ENCODE measurements at places on chromosomes 6 and 20.
A peak's percentile ranks its signal among the peaks of the same experiment; 100 is the strongest.

DNA sequence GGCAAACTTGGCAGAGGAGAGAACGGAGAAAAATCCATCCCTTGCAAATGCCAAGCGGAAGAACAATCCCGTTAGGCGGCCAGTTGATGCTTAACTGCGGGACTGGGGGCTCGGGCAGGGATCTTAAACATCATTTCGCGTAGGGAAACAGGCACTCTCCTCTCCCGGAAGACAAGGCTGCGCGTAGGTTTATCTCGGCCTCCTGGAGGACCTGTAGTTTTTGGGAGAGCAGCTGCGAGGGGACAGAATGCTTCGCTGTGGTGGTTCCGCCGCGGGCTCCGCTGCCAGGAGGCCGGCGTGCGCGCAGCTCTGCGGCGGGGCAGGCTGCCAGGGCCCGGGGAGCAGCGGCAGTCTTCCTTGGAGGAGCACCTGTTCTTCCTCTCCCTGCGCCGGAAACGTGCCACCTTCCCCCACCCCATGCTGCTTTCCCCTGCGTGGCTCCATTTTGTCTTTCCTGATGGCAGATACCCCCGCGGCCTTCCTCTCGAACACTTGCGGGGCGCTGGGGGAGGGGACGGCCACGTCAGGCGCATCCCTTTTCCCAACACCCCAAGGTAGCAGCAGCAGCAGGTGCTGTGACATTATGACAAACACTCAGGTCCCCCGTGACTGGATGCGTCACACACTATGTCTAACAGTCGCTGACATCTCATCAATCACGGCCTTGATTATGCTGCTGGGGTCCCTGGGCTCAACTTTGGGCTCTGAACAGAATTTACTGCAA lies 230.7 kb upstream of the BTBD3 start:
- peak; percentile 71 for DNase-seq

DNA sequence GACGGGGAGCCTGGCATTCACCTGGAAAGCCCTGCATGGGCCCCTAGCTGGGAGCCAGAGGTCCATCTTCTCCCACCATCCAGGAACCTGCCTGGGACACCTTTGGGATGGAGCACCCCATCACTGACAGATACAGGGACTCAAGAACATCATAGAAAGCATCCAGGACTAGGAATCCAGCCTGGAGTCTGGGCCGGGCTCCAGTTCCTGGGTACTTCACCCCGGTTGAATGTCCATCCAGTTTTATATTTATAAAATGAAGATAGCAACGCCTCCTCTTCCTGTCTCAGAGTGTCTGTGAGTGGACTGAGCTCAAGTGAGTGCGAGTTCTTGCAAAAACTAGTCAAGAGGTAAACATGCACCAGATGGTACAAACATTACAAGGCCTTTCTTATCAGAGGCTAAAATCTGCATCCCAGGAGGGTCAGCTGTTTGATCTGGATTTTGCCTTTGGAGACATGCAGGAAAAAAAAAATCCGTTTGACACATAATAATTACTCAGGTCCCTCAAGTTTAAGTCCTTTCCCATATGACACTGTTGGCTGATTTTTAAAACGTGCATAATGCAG lies 27.4 kb downstream of the ZC3H12D start:
- DNase-seq = no peak

DNA sequence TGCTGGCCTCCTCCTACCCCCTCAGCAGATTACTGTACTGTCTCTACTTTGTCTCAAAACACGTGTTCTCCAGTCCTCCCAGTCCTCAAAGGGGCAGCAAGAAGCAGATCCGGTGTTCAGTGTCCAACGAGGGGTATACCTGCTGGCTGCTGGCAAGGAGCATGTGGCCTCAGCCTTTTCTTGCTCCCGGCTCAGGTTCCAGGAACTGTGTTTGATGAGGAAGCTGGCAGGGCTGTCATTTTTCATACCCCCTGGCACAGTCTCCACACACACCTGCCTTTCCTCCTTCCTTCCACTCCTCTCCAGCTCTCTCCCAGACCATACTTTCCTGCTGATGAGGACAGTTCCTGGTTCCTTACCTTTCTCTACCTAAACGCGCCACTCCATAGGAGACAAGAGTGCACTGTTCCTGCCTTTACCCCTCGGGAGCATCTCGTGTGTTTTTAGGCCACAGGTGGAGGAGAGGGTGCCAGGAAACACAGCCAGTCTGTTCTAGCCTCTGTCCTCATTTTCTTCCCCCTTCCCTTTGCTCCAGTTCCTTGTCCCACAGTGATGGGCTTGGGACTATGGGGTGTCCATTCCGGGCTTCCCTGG lies 77.2 kb downstream of the SSR1 start:
- DNase-seq = no peak

GRCh38 chr6:26056583-26057350 lies 30.5 kb upstream of the HFE start:
- peak; percentile 54 for DNase-seq

DNA sequence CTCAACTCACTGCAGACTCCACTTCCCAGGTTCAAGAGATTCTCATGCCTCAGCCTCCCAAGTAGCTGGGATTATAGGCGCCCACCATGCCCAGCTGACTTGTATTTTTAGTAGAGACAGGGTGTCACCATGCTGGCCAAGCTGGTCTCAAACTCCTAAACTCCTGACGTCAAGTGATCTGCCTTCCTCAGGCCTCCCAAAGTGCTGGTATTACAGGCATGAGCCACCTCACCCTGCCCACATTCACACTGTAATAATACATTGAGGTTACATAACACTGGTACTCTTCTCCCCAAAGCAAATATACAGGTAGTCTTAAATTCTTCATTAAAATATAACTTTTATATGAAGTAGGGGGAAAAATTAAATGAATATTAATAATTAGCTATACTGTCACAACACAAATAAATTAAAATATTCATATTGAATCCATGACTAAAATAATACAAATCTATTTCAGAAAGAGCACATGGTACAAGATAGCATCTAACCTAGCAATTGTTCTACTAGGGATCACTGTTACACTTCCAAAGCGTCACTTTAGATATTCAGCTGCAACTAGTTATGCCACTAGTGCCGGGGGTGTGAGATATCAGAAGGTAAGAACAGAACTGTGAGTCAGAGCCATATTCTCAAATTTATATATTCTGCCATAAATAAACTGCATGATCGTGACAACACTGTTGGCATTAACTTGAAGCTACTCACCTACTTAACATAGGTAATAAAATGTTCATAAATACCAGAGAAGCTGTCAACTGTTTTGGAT lies 169.1 kb upstream of the SHLD1 start:
- no peak for DNase-seq

- no peak for DNase-seq
Observed at GRCh38 chr20:22245139-22245538, 339.2 kb downstream of the FOXA2 start.

- no peak for DNase-seq
Observed at GRCh38 chr6:5278565-5279120, 17.3 kb downstream of the FARS2 start.

- no peak for DNase-seq
Observed at GRCh38 chr6:140201787-140202458, 827.5 kb upstream of the CITED2 start.

- DNase-seq = no peak
Observed at GRCh38 chr6:2823104-2823850, 18.4 kb downstream of the SERPINB1 start.

DNA sequence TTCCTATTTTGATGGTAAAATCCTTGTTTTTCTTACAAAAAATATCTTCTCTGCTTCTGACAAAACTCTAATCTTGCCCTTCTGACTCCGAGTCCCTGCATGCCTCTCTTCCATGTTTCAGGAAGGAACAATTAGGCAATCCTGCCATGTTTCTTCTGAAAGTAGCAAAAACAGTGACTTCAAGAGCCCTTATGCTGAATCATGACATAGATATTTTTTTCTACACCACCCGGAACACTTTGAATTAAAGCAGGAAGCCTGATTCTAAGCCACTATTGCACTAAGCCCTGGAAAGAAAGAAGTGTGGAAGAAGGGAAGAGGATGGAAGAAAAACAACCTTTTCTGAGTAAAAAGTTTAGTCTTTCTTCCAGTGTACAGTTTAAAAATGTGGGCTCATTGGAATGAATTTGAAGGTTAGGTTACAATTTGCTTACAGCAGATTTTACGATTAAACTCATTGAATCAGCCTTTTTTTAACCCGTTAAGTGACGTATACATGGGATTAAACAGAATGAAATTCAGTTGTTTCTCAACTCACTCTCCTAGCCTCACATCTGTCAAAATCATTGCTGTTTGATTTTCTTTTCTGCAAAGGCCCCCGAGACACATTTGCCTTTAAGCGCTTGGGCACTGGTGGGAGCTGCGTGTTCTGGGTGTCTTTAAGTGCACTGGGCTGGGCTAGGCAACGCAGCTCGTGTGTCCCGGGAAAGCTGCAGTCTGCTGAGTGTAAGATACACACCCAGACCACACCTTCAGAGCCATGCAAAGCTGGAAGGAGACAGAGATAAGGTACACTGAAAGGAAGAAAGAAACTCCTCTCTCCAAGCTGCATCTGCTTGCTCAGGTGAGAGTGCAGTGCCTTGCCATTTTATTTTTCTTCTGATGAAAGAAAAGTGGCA lies 159.4 kb upstream of the CITED2 start:
- DNase-seq = no peak

DNA sequence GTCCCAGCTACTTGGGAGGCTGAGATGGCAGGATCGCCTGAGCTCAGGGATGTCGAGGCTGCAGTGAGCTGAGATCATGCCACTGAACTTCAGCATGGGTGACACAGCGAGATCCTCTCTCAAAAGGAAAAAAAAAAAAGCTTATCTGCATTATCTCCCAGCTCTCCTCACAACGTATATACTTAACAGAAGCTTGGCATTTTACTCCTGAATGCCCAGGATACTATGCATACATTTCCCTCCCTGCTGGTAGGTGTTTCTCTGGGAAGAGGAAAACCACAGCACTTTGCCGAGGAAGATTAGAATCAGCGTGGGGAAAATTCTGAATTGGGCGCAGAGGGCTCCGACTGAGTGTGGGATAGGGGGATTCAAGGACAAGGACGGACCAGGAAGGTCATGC lies 800.6 kb downstream of the DHX35 start:
- no peak for DNase-seq

DNA sequence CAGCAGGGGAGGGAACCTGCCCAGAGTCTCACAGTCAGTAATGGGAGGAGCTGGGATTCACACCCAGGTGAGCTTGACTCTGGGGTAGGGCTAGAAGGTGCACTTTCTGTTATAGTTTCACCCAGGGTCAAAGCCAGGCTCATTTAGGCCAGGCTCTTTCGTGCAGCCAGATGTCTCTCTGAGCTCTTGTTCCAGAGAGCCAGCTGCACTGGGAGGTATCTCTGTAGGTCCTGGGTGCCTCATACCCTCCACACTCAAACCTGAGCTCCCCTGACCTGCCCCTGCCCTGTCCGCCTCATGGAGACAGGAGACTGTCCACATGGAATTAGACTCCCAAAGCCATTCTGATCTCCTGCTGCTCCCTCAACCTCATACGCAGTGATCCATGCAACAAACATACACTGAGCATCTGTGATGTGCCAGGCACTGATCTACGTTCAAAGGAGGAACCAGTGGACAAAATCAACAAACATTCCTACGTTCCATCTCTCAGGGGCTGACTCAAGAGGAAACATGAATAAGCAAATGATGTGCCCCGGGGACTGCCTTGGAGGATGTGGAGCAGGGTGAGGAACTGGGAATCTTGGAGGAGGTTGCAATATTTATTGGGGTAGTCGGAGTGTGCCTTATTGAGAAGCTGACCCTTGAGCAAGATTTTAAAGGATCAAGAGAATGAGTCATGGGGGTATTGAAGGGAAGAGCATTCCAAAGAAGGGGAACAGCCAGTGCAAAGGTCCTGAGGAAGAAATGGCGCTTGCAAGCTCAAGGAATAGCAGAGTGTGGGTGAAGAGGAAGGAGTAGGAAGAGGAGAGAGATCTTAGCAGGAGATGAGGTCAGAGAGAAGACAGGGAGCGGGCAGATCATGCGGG lies 71.3 kb upstream of the TOX2 start:
- DNase-seq = no peak

- no peak for DNase-seq
Observed at GRCh38 chr6:15143086-15143485, 102.8 kb upstream of the JARID2 start.

GRCh38 chr20:52975029-52975732 lies 3.0 kb downstream of the TSHZ2 start:
- DNase-seq = no peak

- DNase-seq = no peak
Observed at GRCh38 chr6:149046822-149047246, 270.7 kb upstream of the TAB2 start.

- no peak for DNase-seq
Observed at GRCh38 chr20:19265646-19266374, 53.4 kb downstream of the SLC24A3 start.

DNA sequence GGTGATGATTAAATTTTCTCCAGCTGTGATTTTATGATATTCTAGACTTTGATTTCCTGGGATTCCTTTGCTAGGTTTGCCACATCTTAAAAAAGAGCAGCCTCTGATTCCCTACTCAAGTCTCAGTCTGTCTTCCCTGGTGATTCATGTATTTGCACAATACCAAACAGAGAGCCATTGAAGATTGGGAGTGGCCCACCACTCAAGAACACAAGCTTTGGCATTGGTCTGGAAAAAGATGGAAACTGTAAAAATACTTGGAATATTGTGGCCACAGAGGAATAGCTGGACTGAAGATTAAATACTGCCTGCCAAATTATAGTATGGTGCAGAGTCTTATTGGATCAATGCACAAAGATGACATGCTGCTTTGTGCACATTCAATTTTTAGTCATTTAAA lies 32.9 kb downstream of the PTCHD4 start:
- DNase-seq = no peak

DNA sequence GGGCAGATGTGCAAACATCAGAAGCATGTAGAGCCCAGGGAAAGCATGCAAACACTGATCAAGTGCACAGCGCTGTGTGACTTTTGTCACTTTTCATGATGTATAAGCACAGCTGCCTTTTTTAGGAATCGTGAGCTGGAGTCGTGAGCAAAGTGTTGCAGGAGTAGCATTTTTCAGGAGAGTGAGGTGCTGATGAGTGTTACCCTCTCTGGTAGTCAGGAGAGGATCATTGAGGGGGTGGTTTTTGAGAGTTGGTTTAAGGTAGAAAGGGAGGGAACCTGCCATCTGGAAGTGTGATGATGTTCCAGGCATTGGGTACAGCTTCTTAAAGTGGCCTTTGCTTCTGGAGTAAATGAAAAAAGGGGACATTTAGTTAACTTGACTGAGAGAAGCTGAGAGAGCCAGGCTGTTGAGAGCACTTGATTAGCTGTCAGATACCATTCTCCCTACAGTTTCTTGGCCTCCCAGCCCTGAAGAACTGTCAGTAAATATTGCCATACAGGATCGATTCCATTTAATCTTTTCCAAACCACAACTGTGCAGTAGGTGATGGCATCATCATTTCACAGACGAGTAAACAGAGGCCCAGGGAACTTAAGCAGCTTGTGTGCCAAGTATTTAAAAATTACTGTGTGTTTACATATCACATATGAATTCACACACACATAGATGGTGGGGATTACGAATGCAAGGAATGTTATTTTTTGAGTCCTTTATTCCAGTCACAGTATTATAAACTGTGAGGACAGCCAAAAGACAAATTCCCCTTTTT lies 28.9 kb downstream of the TPD52L1 start:
- no peak for DNase-seq

DNA sequence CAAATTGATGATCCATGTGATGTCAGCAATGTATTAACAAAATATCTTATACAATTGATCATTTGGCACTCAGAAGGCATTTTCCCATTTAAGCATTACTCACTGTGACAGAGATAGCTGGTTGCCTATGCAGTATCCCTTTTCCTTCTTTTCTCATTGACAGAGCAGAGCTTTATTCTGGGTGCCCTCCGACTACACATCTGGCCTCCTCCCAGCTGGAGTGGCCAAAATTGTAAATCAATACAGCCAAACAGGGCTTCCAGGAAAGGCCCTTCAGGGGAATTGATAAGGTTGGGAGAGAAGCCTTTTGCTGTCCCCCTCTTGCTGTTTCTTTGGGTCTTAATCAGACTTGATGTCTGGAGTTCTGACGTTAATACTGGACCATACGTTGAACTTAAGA lies 9.6 kb upstream of the BLOC1S5 start:
- DNase-seq = no peak
